ENCODE measurements at places on chromosomes 3 and 15.

DNA sequence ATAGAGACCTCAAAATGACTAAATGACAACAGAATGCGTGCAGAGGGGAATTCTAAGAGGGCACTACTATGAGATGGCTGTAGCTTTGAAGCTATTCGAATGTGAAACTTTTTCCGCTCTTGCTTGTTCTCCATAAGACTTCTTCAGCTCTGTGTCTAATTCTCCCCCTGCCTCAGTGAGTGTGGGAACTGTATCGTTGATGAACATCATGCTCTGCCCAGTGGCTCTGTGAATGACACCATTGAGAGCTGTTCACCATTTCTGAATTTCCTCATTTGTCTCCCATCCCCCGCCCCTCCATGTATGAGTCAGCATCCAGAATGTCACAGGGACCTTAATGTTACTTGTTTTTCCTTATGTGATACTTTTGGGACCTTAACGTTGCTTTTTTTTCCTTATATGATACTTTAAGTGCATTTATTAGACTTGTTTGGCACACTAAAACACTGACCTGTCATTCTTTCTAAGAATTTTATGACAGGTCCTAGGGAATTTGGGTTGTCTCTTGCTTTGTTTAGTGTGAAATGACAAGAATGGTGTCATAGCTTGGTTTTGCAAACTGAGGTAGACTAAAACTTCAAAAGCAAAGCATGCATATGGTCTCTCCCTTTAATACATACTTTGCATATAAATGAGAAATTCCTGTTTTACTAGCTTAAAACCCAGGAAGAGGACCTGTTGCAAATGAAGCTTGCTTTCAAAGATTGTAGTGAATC, 99.6 kb downstream of the FNDC3B start:
- no peak for DNase-seq

- no peak for DNase-seq
Measured at GRCh38 chr15:24733659-24734058, 58.1 kb downstream of the NPAP1 start.

DNA sequence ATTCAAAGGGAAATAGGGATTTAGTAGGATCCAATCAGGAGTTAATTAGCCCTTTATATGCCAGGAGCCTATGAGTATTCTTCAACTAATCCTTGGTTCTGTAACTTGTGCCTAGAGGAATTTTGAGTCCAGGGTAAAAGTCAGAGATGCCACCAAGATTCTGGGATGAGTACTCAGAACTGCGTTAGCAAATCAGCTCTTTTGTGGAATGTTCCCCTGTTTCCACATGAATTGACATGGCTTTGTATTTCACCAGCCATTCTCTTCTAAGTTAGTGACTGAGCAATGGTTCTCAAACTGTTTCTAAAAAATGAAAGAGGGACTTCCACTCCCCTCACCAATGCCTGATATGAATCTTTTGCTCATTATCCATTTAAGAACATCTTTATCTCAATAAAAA, 508.7 kb downstream of the SOX2 start:
- no peak for DNase-seq

DNA sequence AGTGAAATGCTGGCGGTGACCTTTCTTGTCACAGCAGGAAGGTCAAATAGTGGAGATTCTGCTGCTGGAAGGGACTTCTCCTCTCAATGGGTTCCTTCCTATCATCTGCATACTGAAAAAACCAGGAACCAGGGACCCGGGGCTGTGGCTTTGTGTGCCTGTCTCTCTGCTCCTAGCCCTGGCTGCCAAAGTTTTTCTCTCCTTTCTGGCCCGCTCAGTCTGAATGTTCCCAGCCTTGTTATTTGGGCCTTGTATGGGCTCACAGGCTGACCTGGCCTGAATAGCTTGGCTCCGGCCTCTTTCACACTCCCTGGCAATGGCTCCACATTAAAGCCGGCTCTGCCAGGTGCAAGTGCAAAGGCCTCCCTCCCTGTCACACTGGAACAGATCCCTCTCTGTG, 94.7 kb downstream of the LRIG1 start:
- DNase-seq, result no peak

GRCh38 chr15:62087671-62088352, 21.0 kb downstream of the C2CD4A start:
- no peak for DNase-seq

DNA sequence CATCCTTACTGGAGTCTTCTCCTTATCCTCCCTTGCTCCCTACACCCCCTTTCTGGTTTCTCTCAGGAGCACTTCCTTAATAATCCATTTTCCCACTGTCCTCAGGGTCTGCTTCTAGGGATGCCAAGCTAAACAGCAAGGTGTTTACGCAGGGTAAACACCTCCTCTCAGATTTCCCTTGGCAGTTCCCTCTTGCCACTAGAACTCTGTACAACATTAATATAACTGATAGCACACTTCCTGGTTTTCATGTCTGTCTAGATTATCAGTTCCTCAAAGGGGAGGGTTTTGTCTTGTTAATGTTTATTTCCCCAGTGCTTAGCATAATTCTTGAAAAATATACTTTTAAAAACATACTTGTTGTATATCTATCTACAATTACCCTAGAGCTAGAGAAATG, 118.0 kb upstream of the SLC24A5 start:
- DNase-seq, result no peak

GRCh38 chr15:62527387-62527786, 362.3 kb upstream of the C2CD4B start:
- no peak for DNase-seq

GRCh38 chr3:178120367-178120766, 415.9 kb upstream of the KCNMB2 start:
- DNase-seq, result no peak

GRCh38 chr3:26099692-26100091, 309.8 kb downstream of the OXSM start:
- DNase-seq, result no peak

DNA sequence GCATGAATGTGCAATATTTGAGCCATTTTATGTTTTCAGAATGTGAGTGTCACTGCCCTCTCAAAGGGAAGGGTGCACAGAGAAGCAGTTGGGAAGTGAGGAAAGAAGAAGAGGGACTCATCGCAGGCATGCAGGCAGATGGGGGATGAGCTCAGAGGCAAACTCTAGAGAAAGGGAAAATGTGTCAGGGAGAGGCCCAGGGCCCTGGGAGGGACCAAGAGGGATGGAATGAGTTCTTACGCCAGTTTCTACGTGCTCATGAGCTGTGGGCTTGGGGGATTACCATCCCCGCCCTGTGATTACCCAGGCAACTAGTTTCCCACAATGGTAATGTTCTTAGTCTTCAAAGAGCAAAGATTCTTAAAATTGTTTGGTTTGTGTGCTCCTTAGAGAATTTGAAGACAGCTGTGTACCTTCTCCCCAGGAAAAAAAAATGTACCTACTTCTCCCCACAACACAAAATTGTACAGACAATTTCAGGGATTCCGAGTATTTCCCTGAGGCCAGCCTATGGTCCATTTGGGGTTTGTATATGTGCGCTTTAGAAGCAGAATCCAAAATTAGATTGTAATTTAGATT, 17.8 kb downstream of the GCSAM start:
- no peak for DNase-seq

GRCh38 chr3:52021489-52022268, 26.0 kb upstream of the RPL29 start:
- DNase-seq, result peak; percentile 59

- no peak for DNase-seq
Measured at GRCh38 chr15:60471314-60471713, 7.6 kb downstream of the ICE2 start.

DNA sequence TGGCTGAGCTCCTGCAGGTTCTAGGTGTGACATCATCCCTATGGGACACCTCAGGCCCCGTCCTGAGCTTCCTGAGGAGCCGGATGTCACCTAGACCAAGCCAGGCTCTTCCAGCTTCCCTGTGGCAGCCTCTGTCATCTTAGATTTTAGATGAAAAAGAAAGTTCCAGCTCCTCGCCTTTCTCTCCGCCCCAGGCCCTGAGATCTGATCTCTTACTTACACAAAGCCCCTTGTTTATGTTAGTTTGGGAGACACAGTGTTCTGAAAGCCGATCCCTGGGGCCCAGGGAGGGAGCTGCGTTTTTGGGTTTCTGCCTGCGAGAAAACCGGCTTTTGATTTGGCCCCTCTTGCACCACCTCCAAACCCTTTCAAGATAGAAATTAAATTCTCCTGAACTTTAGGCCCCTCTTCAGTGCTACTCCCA, 40.2 kb upstream of the FAM107A start:
- no peak for DNase-seq

DNA sequence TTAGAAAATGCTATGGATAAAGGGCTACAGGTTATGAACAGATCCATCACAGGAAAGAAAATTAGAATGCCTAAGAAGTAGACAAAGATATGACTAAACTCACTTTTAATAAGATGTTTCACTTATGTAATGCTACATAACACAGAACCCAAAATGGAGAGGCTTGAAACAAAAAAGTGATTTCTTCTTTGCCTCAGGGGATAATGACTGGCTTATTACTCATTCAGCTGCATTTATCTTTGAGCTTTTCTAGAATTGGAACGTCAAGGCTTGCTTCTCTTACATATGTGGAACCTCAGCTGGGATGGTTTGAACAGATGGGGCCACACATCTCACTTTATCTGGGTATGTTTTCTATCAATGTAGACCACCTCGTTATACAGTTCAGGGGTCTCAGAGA, 120.6 kb upstream of the EPHA3 start:
- DNase-seq, result no peak

DNA sequence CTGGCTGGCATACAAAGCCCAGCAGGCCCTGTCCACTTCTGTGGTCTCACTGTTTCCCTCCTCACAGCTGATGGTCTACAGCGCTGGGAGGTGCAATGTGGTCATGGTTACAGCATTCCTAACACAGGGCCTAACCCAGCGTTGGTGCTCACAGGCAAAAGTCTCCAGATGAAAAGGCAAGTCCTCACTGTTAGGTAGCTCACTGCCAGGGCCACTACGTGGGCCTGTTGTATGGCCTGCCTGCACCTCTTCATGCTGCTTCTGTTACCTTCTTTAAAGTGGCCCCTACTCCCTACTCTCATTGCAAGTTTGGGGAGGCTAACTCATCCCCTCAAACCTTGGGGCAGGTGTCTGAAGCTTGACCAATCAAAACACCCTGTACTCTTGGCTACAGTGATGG, 31.3 kb downstream of the CCDC13 start:
- DNase-seq, result no peak

DNA sequence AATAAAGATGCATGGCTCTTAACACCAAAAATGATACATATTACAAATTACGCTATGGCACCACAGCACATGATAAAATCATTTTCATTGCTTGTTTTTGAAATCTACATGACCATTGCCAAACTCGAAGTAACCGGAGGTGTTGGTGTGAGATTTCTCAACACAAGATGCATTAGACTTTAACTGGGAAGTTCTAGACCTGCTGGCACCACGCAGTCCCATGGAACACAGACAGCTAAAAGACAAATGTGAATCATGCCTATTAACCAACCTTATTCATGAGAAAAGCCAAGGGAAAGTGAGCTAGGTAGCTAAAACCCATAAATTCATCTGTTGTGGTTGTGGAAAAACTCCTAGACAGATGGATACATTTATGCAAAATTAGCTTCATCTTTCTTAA, 595.4 kb downstream of the FOXP1 start:
- no peak for DNase-seq

DNA sequence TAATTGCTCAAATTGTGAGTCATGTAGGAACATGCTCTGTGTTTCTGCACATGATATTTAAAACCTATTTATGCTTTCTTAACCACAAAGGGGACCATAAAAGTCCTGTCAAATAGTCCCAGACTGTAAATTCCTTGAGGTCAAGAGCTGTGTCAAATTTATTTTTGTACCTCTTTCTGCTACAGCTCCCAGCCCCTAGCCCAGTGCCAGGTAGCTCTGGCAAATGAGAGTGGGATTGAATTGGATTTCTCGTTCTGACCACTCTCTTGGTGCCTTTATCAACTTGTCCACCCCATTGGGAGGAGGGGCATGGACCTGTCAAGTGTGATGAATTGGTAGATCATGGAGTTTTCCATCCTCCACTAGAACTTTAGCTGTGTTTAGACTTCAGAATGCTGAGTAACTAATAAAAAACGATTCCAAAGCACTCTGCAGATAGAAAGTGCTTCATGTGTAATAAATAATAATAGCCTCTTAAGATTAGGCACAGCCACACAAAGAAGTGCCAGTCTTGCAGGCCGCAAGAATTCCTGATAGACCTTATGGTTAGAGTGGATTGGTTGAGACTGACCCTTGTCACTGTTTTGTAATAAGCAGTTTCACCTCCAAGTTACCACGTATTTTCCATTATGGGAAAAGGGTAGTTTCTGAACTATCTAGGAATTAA, 120.4 kb downstream of the LPP start:
- DNase-seq, result no peak

- DNase-seq, result no peak
Measured at GRCh38 chr3:79052054-79052681, 715.6 kb downstream of the ROBO1 start.

GRCh38 chr3:101791778-101792177, 12.8 kb downstream of the NXPE3 start:
- DNase-seq, result no peak

GRCh38 chr3:135034291-135034768, 239.3 kb downstream of the EPHB1 start:
- peak; percentile 86 for DNase-seq

GRCh38 chr3:114179575-114179974, 723 bp upstream of the DRD3 start:
- DNase-seq, result peak; percentile 25

GRCh38 chr3:6512172-6512800, 348.6 kb upstream of the GRM7 start:
- DNase-seq, result no peak

- no peak for DNase-seq
Measured at GRCh38 chr3:116886202-116886893, 176.8 kb downstream of the TUSC7 start.

DNA sequence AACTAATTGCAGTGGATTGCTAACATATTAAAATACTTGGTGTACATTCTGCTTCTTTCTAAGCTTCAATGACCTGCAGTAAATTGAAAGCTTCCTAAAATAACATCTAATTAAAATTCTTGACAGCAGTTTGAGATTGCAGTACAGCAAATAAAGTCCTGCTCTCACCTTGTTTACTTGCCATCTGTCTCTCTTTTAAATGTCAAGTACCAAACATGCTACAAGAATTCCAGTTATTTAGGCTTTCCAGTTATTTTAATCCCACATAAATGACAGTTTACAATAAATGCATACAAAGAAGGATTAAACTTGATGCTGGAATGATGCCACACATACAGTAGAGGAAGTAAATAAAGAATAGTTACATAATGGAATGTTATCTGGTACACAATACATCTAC, 33.2 kb downstream of the CBLB start:
- DNase-seq, result no peak
